Gastroesophageal sphincter (tissue), 4 donors: ENCODE measurements at places on chromosomes 12 and 14. TPM values are rescaled to one million over a fixed set of nuclear protein-coding genes. Genes with fewer than 3 reads are reported as not detected.

Gene ANKS1B
- 31.1 TPM for total RNA-seq

Gene FLRT2
- total RNA-seq = 9.2 TPM

Gene ACSS3
- total RNA-seq = 16.7 TPM

Gene BCL7A
- 8.5 TPM for total RNA-seq

- peak; percentile 71 for ATAC-seq
These were observed 20.1 kb downstream of the TSPAN9 start for GRCh38 chr12:3097186-3097804.

- no peak for ATAC-seq
These were observed 106.8 kb downstream of the LGR5 start for GRCh38 chr12:71546322-71546861.
